ENCODE measurements at places on chromosomes 3 and 15. TPM values are rescaled to one million over a fixed set of nuclear protein-coding genes. Genes with fewer than 3 reads are reported as not detected.

SLC22A13 gene
- 0.32 TPM for total RNA-seq

DNA sequence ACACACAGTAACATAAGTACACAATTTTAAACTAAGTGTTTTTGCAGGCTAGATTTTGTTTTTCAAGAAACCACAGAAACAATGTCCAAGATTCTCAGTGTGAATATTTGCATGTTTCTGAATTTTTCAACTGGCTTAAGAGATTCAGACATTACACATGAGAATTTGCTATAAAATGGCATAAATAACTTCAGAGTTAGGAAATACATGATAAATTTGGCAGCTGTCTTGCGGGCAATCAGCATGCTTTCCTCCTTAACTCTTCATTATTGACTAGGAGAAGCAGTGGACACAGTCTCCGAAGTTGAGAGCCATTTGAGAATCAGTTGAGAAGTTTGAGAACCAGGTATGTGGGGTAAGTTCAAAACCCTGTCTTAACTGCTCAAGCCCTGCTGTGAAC is 625.6 kb upstream of the SGO1 start:
- no peak for DNase-seq

EFCC1 gene
- 2.1 TPM for total RNA-seq

SLC33A1 gene
- 31.3 TPM for total RNA-seq

DNA sequence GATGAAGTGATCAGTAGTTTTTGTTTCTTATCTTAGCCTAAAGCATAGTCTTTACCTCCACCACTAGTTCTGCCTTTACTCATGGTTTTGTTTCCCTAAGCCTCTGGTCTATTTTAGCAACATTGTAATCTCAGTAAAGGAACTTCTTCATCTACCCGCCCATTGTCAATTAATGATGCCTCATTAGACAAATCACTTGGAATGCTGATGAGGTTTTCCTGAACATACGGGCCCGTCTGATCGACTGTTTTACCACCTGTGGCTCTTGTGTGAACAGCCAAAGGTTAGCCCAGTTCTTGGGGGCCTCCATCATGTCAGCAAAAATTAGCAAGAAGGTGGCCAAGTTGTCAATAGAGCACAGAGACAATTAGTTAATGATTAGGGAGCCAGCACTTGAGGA is 470.1 kb upstream of the ARRDC4 start:
- no peak for DNase-seq

DNA sequence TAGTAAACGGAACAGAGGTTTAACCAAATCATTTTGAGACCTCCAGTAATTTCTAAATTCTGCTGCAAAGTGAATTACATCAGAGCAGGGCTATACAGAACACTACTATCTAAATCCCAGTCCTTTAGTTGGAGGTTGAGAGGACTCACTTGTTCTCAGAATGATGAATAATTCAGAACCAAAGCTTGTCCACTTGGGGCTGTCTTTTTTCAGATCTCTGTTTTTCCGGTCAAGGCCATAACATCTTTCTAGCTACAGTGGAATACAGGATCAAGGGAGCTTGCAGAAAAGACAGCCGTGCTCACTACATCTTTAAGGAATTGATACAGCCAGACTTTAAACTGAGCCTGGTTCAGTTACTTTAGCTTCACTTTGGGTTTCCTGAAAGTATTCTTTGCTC is 194.5 kb downstream of the EFHB start:
- DNase-seq: no peak

GRCh38 chr3:62923066-62923465 is 47.9 kb upstream of the CADPS start:
- DNase-seq: no peak

DNA sequence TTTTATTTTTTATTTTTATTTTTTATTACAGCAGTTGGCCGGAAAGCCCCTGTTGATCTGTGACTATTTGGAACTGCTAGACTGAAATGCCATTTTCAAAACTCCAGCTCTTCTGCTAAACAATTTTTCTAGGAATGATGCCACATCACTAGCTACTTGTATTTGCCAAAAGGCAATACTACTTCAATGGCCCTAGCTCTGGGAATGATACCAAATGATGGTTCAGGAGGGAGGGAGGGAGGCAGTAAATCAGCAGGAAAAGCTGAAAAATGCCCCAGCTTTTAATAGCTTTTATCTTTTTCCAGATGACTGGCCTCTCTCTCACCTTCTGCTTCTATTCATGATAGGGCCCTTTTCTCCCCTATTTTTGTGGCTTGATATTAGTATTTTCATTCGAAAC is 2.6 kb upstream of the CHL1 start:
- DNase-seq: no peak

SLC2A2 gene
- total RNA-seq: not detected

CHRNA7 gene
- total RNA-seq: 1.3 TPM

- DNase-seq: no peak
Measured at GRCh38 chr15:29270169-29270955, 740 bp upstream of the NSMCE3 start.

DNA sequence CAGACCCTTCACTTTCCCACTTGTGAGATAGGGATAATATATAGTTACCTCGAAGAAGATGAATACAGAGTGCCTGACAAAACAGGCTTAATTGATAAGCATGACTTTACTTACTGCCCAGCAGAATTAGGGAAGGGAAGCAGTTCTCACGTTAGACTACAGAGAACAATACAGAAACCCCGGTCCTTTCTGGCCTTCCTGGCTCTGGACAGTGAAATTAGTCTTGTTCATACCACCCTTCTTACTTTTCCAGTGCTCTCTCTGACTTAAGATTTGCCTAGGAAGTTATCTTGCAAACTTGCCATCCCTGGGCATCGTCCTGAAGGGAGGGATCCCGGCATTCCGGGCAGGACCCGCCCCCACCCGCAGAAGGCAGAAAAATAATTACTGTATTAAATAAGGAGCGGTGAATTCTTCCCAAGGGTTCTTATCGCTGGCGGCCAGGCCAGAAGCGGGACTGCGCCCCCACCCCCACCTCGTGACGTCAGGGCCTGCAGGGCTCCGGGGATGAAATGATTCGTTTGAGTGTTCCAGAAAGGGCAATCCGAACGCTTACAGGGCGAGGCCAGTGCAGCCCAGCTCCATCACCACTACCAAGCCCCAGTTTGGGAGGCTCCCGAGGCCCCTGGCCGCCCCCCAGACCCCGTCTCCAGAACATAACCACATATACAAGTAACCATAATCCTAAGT is 8.4 kb downstream of the SOX2 start:
- no peak for DNase-seq

DNA sequence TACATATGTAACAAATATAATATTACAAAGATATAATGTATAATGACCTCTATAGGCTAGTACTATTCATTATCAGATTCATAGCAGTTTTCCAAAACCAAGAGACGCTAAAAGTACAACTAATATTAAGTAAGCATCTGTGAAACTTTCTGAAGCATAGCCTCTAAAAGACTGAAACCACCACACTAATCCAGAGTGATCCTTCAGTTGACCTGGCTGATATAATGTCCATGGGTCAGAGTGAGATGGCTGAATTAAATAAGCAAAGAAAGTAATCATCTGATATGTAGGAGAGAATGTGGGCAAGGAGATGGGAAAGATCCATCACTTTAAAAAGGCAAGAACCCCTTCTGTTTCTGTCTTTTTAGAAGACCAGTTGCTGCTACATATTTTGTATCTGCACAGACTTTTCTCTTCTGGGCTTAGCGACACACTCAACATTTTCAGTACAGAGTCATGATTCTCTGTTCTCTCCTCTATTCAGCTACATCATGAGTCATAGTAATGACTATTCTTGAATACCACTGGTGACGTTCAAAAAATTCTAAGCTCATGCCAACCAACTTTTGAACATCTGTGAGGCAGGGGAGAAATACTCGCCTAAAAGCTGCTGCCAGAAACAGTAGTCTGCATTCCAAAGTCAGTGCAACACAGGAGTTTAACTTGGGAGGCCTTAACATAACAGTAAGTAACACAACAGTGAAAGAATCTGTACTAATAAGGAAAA is 149.6 kb downstream of the MAGI1 start:
- DNase-seq: no peak

- DNase-seq: no peak
Measured at GRCh38 chr15:41561777-41562145, 2.7 kb downstream of the TYRO3 start.

GRCh38 chr3:23712656-23713559 is 92.8 kb upstream of the UBE2E1 start:
- peak; percentile 83 for DNase-seq

DNA sequence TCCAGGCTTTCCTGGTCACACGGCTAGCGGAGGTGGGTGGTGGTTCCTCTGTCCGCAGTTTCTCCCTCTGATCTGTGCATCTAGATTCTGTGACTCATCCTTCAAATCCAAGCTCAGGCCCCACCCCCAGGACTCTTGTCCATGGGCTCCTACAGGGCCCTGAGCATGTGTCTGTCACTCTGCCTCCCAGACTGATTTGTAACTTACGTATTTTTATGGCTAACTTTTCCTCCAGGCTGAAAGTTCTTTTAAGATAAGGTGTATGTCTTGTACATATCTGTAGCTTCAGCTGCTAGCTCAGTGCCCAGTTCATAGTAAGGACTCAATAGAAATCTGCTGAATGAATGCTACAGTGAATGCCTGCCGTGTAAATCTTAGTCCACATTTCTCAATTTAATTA is 8.0 kb downstream of the ESYT3 start:
- DNase-seq: peak; percentile 35

CLEC3B gene
- total RNA-seq: 50.0 TPM

ITPR1 gene
- 136 TPM for total RNA-seq

- no peak for DNase-seq
Measured at GRCh38 chr15:40590667-40591050, 3.4 kb upstream of the KNL1 start.

DNA sequence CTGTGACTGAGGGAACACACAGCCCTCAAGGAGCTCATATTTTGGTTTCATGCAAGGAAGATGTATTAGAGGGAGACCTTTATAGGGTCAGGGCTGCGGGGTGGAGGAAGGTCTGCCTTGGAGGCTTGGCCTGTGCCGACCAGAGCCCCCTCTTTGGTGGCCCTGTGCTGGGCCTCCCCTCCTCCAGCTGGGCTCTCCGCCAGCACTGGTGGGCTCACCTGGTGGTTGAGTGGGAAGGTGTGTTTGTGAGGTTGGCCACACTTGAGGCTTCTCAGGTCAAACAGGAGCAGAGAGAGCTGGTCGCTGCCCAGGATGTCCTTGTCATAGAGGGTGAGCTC is 2.6 kb downstream of the PLA2G4F start:
- DNase-seq: no peak

DNA sequence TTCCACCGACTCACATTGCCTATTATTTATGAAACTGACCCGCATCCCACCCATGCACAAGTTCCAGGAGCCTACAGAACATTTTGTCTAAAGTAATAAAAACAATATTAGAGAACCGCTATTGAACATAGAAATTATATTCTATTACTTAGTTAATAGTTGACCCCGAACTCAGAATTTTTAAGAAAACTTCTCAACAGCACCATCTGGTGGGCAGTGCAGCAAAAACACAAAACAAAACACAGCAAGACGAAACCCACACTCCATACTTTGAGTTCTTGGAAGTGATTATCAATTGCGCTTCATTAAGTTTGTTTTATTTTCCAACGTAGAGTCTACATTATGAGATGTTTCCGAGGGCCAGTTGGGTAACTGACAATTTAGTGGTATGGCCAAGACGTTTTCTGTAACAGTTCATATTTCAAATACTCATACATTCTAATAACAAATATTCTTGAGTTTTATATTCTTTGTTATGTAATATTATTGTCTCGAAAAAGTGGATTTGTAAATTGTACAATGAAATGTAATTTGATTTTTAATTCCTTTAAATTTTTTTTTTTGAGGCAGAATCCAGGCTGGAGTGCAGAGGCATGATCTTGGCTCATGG is 24.0 kb upstream of the C3orf70 start:
- no peak for DNase-seq

TRPM1 gene
- total RNA-seq: not detected

- no peak for DNase-seq
Measured at GRCh38 chr3:154730186-154730585, 300.2 kb upstream of the GPR149 start.

DNA sequence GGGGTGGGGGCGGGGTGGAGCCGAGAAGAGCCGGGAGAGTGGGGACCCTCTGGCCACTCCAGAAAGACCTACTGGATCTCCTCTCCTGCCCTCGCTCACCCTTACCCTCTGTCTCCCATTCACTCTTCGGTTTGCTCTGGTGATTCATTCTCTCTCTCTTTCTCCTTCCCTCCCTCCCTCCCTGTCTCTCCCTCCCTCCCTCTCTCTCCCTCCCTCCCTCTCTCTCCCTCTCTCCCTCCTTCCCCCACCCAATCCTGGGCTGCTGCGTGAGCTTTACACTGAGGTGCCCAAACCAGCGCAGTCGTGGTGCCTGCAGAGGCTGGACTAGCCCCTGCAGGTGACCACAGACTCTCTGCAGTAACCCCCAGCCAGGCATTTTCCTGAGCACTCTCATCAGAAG is 32.2 kb upstream of the ADAMTS17 start:
- no peak for DNase-seq

GABRR3 gene
- not detected for total RNA-seq

GRCh38 chr3:18345015-18345367 is 80.1 kb downstream of the SATB1 start:
- DNase-seq: no peak

ACTRT3 gene
- total RNA-seq: 2.4 TPM

IQCH gene
- total RNA-seq: 2.3 TPM

KIF7 gene
- total RNA-seq: 15.3 TPM

DNA sequence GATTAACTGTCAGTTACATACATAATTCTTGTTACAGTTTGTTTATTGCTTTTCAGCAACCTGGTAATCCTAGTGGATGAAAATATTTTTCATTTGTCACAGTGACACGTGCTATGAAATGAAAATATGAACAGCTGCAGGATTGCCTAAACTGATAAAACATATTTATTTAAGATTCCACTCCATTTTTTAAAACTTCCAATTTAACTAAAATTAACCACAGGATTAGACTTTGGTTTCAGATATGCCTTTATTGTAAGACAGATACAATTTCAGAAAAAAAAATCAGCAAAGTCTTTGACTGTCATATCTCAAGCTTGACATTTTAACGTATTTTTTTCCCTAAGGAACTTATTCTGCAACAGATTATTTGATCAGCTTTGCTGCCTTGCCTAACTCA is 550.7 kb downstream of the ROBO1 start:
- no peak for DNase-seq

- DNase-seq: no peak
Measured at GRCh38 chr15:91908391-91908790, 54.9 kb downstream of the SLCO3A1 start.

DNA sequence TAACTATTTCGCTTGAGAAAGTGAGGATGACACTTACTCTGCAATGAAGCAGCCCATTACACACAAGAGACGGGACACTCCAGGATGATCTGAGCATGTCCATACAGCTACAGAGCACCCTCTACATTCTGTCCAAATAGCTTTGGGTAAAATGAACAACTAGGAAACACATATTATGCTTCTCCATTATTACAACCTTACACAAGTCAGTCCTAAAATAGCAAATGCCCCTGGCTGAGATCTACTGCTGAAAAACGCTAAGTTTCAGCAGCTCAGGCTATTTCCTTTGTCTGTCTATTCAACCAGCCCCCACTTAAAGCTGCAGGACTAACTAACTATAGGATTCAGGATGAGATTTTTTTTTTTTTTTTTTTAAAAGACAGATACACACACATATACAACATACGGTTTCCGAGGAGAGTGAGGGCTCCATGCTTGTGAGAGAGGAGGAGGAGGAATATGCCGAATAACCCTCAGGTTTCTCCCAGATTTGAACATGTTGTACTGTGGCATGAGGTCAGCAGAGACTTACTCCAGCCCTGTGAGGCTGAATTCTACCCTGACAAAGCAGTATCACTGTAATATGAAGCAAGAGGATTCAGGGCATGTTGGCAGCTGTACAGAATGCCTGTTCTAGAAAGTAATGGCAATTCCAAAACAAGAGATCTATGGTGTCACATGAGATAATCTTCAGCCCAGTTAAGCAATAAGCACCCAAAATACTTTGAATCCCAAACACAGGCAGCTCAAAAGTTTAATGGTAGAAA is 117.3 kb upstream of the PLXND1 start:
- no peak for DNase-seq
